Naive thymus-derived CD4-positive, alpha-beta T cell (primary cell): ENCODE measurements at places on chromosomes 12 and 14.

DNA sequence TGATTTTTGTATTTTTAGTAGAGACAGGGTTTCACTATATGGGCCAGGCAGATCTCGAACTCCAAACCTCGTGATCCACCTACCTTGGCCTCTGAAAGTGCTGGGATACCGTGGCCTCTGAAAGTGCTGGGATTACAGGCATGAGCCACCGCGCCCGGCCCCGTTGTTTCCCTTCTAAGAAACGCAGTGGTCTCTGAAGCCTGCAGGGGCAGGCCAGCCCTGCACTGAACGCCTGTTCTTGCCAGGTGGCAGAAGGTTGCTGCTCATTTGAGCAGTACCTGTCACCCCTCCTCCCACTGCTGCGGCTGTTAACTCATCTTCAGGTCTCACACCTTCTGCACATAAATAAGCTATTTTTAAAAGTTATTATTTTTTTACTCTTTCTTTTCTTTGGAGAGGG, 24.3 kb downstream of the GPRC5A start:
- DNase-seq = no peak

GRCh38 chr14:65156568-65157366, 54.5 kb upstream of the MAX start:
- no peak for DNase-seq

- DNase-seq = no peak
Measured at GRCh38 chr12:113970211-113970610, 4.1 kb upstream of the RBM19 start.

DNA sequence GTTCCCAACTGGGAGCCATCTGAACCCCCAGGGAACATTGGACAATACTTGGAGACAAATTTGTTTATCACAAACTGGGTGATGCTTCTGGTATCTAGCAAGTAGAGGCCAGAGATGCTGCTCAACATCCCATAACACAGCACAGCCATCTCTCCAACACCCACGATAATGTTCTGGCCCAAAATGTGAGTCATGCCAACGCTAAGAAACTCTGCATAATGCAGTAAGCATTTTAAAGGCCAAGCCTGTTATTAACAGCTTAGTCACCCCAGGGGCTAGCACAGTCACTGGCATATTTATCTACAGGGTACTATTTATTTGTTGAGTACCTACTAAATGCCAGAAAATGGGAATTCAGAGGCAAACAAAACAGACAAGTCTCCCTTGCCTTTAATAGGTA, 873.1 kb upstream of the TMEM132C start:
- no peak for DNase-seq

DNA sequence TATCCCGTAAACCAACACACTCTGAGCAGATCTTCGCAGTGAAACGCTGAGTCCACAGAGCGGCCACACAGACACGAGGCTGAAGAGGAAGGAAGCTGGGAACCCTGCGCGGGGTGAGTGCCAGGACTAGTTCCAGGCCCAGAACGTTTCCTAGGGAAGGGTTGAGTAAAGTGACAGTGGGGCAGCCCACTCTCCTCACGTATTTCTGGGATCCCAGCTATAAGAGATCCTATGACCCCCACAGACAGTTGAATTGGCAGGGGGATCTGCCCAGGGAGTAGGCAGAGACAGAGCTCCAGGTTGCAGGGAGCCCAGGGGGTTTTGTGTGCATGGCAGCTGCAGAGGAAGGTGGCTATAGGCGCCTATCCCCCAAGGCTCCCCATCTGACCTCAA, 51.1 kb downstream of the GTF2A1 start:
- no peak for DNase-seq
